ENCODE measurements at places on chromosomes 7 and 10.

- DNase-seq = no peak
Measured at GRCh38 chr7:102319671-102320070, 33.0 kb downstream of the SH2B2 start.

- no peak for DNase-seq
Measured at GRCh38 chr7:17963281-17963680, 23.0 kb upstream of the SNX13 start.

DNA sequence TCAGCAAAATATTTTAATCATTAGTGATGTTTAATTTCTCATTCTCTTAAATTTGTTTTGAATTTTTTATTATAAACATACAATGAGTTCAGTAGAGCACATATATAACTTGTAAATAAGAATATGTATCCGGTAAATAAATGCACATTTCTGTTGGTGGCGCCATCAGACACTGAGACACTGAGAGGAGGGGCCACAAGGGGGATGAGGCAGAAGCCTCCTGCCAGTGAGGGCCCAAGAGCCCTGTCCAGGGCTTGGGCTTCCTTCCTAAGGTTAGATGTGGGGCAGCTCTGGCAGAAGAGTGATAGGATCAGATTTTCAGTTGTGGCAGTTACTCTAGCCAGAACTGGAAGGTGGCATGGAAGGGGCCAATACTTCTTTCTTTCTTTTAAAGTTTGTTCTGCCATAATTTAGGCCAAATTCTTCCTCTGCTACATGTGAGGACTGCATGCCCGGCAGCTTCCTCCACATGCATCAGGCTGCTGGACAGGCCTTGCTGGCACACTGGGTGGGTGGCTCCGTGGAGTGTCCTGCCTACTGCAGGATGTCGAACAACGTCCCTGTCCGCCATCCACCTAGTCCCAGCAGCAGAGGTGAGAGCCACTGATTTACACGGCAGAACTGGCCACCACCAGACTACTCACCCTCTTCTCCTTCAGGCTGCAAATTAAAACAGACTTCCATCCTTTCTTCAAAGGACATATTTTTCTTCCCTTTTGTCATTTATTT, 13.2 kb downstream of the PTPRN2 start:
- no peak for DNase-seq

DNA sequence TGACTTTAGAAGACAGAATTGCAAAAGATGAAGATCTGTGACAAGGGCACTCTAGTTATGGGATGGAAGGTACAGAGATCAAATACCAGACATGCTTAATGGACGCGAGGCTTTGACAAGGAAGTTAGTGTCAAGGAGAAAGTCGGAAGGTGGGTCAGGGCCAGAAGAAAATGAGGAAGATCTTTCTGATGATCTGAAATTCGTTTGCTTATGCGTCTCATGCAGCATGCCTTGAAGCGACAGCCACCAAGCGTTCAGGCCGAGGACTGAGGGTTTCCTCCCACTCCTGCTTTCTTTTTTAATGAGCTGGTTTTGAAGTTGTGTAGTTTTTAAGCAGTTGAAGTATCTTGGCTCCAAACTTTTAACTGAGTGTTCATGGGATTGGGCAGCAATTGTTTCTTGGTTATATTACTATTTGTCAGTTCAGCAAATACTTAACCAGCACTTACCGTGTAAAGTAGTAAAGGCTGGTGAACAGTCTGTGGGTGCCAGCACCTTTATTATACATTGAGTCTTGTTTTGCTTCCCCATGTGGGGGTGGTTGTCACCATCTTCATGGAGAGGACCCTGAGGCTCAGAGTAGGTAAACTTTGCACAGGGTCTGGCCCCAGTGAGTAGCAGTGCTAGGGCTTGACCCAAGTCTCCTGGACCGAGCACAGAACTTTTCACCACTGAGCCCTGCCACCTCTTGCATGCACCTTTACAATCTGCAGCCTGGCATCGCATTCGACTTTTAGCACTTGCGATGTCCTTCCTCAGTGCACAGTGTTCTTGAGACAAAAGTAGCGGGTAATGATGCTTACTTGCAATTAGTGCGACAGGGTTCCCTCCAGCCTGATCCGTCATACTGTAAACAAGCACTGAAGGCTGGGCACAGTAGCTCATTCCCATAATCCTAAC, 14.3 kb upstream of the BHLHA15 start:
- DNase-seq = no peak

- DNase-seq = no peak
Measured at GRCh38 chr10:6407034-6407721, 172.9 kb downstream of the PRKCQ start.

DNA sequence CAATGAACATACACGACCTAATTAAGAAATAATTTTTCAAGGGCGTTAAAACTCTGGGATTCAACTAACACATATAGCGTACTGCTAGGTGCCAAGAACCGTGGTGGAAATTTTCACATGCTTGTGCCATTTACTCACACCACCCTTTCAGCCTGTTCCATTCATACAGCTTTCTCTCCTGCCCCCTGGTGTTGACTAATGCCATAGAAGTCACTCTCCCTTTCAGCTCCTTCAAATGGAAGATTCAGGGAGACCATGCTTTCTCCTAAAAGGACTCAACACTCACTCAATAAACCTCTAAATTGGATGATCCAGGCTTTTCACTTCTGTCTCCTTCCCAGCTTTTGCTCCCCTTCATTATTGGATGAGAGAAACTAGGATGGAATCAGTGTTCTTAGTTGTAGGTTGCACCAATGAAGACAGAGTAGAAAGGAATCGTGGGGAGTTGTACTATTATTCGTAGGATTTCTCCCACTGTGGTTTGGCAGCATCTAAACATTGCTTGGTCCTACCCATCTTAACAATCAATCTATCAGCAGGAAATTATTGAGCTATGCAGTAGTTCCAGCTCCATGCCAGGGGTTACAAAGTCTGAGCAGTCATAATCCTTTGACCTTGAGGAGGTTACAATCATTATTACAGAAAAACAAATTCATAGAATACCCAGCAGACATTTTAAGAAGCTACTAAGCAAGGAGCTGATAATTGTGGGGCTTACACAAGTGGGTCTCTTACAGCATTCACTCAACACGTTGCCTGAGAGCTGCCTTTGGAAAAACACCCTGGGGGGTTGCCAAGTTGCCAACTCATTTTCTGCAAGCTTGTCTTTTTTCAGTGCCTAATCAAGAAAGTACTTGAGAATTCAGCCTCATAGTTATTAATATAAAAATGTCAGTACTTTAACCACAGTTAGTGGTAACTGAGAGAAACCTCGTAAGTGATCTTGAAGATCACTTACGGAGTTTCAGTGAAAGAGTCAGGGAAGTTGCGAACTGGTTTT, 2.8 kb upstream of the PPP1R3C start:
- no peak for DNase-seq

GRCh38 chr7:71015252-71015900, 116.6 kb upstream of the GALNT17 start:
- no peak for DNase-seq

DNA sequence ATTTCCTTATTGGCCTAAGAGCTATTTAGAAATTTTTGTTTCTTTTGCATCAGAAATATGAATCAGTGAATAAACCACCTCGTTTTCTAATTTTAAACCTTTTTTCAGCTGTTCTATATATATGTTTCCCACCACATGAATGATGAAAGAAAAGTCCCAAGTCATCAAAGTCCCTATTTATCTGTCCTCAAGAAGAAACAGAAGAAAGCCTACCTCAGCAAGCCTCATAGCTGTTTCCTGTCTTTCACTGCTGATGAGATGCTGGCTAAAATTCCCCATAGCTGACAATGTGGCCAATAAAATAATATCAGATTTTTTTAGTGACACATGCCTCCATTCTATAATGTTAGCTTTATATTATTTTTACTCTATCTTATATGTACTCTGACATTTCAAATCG, 54.2 kb downstream of the SEC61G start:
- no peak for DNase-seq

DNA sequence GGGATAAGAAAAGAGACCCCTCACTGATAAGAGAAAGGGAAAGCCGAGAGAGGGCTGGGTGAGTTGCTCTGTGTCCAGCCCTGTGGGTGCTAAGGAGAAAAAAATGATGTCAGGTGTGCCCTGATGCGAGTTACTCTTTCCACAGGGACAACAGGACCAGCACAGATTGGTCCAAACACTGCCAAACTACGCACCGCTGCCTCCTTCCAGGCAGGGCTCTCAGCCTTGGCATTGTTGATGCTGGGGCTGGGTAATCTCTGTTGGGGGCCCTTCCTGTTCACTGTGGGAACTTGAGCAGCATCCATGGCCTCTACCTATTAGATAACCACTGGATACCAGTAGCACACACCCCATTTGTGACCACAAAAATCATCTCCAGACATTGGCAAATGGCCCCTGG, 10.3 kb upstream of the ATP6V0E2 start:
- no peak for DNase-seq

- no peak for DNase-seq
Measured at GRCh38 chr10:86979296-86979818, 11.1 kb downstream of the ADIRF start.

DNA sequence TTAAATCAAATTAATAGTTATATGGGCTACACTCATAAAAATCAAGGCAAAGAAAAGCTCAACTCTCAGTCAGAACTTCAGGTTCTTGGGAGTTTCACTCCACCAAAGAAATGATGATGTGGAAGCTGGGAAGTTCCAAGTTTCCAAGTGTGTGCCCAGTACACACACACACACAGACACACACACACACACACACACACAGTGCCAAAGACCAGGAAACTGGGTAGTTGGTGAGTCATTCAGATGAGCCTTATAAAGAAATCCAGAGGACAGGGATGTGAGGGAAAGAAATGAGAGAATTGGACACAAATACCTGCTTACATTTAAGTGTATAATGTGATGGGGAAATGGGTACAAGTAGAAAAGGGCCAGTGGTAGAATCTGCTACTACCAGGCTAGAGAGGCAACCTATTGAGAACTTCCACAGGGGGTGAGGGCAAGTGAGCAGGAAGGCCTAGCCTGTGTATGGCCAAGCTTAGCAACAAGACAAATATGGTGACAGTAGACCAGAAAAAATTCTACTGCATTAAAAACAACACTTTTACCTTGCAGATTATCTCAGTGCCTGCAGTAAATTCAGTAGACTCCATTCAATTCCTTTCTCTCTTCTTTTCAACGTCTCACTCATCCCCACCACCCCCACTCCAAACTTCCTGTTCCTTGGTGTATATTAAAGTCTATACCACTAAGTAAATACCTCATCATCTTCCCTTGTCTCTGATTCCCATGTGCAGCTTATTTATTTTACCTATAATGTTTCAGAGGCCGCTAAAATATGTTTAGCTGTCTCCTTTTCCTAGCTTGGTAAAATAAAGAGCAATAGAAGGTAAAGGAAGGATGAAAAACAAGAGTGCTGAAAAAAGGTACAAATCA, 95.0 kb downstream of the CABCOCO1 start:
- no peak for DNase-seq

DNA sequence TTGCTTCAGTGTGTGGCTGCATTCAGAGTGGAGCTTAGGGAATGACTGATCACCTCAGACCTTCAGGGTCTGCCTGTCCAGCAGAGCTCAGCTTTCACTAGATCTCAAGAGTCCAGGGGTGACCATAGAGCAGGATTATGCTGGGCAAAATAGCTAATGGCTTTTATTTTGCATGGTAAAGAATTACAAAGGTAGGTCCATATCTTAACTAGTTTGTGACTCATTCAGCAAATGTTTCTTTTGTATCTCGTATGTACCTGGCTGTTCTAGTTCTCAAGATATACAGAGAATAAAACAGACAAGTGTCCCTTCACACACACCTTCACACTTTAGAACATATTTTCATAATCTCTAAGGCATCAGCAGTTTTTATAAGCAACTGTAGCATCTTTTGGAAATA, 180.5 kb downstream of the DYNC1I1 start:
- no peak for DNase-seq

DNA sequence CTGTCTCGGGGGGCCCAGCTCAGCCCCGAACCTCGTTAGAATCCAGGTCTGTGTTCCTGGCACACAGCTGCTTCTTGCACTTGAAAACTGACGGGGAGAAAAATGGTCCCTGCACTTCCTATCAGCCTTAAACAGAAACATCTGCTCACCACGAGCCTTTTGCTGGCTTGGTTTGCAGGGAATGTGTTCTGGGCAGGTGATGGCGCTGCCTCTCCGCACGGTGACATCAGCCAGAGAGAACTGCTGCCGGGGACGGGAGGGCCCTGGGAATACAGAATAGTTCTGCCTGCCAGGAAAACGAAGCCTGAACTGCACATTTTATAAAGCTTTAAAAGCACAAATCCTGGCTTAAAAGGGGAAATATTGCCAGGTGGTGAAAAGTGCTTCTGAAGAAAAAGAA, 622.5 kb downstream of the TYW1 start:
- no peak for DNase-seq

- no peak for DNase-seq
Measured at GRCh38 chr10:30866896-30867295, 164.8 kb downstream of the ZNF438 start.

- DNase-seq = no peak
Measured at GRCh38 chr10:78700413-78700812, 368.4 kb upstream of the ZMIZ1 start.

- no peak for DNase-seq
Measured at GRCh38 chr7:51354897-51355296, 38.3 kb upstream of the COBL start.

GRCh38 chr10:63421591-63421990, 44.2 kb downstream of the JMJD1C start:
- DNase-seq = no peak

- no peak for DNase-seq
Measured at GRCh38 chr10:4698075-4698474, 127.9 kb upstream of the AKR1E2 start.

DNA sequence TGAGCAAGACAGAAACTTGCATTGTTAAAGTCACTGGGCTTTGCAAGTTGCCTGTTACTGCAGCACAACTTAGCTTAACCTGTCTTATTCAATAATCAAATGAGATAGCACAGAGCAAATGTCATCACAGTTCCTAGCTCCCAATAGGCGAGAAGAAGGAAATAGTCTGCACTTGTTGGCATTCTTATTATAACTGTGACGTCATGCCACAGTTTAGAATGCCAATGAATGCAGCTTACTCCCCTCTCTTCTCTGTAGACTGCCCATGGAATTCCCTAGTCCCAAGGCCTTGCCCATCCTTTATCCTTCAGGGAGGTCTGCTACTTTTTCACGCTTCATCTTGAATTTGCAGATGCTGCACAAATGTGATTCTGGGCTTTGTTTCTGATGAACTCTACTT, 1094.9 kb upstream of the AUTS2 start:
- no peak for DNase-seq

GRCh38 chr7:101200862-101201599, at the start of gene MOGAT3:
Gene MOGAT3, minus strand, starts transcription at chr7:101201036. Its CDS starts 182 bp downstream, at chr7:101200854.
- DNase-seq = no peak

DNA sequence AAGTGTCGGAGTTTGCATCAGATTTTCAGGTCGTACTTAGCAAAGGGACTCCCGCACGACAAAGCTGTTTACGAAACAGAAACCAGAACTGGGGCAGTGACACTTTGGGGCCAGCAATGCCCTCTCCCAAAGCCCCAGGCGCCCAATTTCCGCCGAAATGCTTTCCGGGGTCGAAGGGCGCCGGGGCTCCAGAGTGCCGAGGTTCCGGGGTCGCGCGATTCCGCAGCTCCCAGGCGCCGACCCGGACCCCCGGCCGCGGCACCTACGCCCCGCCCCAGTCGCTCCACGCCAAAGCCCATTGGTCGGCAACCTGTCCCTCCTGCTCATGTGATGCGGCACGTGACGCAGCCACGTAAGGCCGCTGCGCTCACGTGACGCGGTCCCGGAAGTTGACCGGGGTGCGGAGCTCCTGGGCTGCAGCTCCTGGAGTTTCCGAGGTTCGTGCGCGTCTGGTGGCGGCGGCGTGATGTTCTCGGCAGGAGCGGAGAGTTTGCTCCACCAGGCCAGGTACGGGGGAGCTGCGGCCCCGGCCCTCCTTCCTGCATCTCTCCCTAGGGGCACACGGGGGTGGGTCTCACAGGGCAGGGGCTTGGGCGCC, at the start of gene AP5Z1:
Gene AP5Z1, plus strand, starts transcription at position 374 of the 598 bp plus-strand sequence. Its CDS starts 93 bp downstream, at position 467.
- peak; percentile 98 for DNase-seq

- DNase-seq = no peak
Measured at GRCh38 chr10:79100771-79101170, 32.0 kb downstream of the ZMIZ1 start.
